ENCODE measurements at places on chromosomes 3 and 15.

DNA sequence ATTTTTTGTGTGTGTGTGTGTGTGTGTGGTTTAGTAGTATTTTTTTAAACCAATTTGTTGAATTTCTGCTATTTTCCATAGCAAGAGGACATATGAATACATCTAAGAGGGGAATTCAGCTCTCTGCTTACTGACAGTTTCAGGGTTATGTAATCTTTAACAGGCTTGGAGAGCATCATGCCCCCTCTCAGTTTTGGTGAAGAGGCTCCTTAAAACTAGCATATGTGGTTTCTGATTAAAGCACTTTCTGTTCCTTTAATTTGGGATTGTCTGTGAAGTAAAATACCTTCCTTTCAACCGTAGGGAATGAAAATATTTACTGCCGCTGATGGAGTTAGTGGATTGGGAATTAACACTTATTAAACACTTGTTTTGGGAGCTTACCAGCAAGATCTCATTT, 19.4 kb upstream of the NFKBIZ start:
- no peak for DNase-seq

DNA sequence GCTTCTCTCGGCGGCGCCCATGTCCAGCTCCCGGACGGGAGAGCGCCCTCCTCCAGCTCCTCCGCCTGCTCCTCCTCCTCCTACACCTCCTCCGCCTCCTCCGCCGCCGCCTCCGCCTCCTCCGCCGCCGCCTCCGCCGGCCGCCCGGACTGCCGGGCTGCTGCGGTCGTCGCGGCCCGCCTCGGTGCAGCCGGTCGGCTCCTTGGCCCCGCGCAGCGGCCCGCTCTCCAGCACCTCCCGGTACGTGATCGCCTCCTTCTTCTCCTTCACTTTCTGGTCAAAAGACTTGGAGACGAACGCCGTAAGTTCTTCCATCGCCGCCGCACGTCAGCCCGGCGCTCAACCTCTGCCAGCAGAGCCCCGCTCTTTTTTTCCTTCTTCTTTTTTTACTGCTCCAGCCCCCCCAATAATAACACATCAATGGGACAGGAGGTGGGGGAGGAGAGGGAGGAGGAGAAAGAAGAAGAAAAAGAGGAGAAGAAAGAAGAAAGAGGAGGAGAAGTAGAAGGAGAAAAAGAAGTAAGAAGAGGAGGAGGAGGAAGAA, 438 bp downstream of the SHOX2 start:
- DNase-seq, result no peak

GRCh38 chr3:51879937-51880336, 4.5 kb upstream of the IQCF5 start:
- DNase-seq, result no peak

DNA sequence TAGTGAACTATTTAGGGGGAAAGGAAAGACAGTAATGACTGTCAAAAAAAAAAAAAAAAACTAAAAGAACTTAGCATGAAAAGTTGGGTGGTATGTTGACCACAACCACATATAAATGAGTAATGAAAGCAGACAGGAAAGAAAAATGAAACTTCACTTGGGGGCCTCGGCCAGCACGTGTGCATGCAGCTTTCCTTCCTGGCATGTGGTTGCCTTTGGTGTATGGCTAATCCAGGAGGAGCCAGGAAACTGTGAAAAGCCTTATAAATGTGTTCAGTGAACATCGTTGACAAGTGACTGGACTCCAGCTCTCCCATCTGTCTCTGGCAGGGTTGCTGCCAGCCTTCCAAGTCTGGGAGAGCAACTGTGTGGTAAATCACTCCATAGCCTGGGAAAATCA, 195.1 kb downstream of the DTWD1 start:
- DNase-seq, result no peak

DNA sequence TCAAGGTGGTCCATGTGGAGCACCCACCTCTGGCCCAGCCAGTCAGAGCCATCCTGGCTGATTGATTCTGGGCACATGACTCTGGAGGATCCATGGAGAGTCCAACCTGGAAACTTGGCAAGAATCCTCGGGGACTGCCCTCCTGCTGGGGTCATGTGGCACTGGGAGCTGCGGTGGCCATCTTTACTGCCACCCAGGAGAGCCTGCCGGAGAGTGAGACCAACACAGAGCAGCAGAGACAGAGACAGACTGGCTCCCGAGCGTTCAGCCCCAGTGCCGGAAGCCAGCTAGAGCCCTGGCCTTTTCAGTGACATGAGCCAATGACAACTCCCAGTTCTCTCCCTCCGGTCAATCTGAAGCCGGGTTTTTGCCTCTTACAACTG, 11.5 kb upstream of the GATA2 start:
- no peak for DNase-seq

- no peak for DNase-seq
These were observed 125.6 kb downstream of the ABHD5 start for GRCh38 chr3:43816372-43816771.
